ENCODE measurements at places on chromosomes 5 and 9. TPM values are rescaled to one million over a fixed set of nuclear protein-coding genes. Genes with fewer than 3 reads are reported as not detected.

DNA sequence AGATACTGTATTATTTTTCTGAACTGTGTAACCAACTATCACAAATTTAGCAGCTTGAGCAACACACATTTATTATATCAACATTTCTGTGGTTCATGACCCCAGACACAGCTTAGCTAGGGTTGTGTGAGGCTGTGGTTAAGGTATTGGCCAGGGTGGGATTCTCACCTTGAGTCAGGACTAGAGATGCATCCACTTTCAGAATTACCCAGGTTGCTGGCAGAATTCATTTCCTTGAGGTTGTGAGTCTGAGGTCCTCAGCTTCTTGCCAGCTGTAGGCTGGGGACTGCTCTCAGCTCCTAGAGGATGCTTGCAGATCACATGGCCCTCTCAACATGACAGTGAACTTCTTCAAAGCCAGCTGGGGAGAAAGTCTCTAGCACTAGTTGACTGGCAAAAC is 122.5 kb upstream of the RASGRF2 start:
- no peak overlapping the region for H3K27ac ChIP-seq
- no peak overlapping the region for H3K4me3 ChIP-seq
- no peaks in the 10 kb centered on the region for H3K36me3 ChIP-seq
- no peaks in the 10 kb centered on the region for H3K4me1 ChIP-seq
- no peaks in the 10 kb centered on the region for H3K27me3 ChIP-seq

DNA sequence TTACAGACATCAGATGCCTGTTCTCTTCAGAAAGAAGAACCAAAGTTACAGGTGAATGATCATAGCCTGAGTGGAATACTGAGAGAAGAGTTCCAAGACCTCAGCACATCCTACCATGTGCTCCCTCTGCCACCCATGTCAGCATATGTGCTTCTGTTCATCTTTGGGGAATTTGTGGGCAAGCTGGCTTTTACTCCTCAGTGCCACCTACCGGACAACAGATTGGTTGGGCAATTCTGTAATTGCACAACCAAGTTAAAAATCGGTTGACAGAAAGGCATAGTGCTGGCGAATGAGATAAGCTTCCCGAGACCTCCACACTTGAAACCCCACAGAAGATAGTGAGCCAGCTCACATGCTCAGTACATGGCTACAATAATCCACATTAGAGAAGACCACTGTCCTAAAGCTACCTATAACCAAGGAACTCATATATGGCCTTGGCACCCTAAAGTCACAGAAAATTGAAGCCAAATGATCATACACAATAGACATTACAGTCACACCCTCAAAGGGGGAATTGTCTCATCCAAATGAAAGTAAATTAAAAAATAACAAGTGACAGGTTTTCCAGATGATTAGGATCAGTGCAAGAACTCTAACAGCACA is 1238.0 kb upstream of the NUDT12 start:
- no peaks in the 10 kb centered on the region for H3K27me3 ChIP-seq
- H3K36me3 ChIP-seq: no peaks in the 10 kb centered on the region
- H3K27ac ChIP-seq: no peak overlapping the region
- H3K4me1 ChIP-seq: no peaks in the 10 kb centered on the region
- H3K4me3 ChIP-seq: no peak overlapping the region

- no peak overlapping the region for H3K4me3 ChIP-seq
- peaks cover 18% of the 10 kb centered on the region for H3K4me1 ChIP-seq
- H3K36me3 ChIP-seq: no peaks in the 10 kb centered on the region
- H3K27me3 ChIP-seq: no peaks in the 10 kb centered on the region
These were observed 70.4 kb upstream of the IFNE start for GRCh38 chr9:21552244-21553170.

DNA sequence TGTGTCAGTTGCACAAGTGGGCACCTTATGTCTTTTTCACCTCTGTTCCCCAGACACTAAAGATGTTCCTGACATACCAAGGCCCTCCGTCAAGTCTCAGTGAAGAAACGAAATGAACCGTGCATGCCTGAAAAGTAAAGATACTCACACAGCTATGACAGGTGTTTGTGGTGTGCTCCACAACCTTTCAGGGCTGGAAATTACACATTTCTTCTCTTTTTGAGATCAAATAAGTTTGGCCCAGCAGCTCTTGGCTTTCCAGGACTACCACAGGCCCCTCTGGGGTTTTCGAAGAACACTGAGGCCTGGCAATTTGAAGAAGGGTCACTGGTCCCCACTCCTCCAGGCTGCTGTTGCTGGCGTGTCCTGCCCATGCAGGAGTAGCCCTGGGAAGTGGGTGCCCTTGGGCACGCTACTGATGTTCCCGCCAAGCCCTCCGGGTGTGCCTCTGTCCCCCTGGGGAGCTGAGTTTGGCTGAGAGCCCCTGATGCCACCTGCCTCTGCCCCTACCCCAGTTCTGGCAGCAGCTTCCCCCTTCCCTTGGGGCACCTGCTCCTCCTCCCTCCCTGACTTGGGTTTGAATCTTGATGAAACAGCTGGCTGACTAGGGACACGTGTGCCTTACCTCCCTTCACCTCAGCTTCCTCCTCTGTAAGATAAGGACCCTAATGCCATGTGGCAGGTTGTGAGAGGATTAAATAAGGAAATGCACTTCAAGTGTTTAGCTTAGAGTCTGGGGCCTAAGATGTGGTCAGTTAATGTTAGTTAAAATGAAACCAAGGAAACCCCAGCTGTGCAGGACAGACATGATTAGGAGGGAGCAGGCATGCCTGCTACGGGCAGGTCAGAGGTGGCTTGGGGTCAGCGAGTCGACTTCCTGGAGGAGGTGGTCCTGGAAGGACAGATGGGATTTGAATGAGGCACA is 49.1 kb upstream of the GADD45G start:
- no peaks in the 10 kb centered on the region for H3K4me1 ChIP-seq
- no peak overlapping the region for H3K27ac ChIP-seq
- H3K36me3 ChIP-seq: no peaks in the 10 kb centered on the region
- H3K4me3 ChIP-seq: no peak overlapping the region

The CCDC152 gene
- total RNA-seq: not detected

DNA sequence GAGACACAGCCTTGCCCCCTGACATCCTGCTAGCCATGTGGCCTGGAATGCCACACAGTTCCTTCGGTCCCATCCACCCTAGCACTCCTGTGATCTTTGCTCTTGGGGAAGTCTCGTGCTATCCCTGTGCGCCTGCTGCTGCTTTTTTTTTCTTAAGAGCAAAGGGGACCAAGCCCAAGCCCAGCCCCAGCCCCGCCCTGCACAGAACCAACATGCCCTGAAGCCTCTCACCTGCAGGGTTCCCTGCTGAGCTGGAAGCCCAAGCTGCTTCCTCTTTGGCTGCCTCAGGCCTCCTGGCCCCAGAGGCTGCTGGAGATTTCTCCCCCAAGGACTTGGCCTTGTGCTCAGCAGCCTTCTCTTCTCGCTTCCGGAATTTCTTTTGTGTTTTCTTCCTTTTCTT is 1.8 kb downstream of the SURF6 start:
- no peak overlapping the region for H3K4me3 ChIP-seq
- peaks cover 31% of the 10 kb centered on the region for H3K4me1 ChIP-seq
- H3K36me3 ChIP-seq: no peaks in the 10 kb centered on the region
- H3K27ac ChIP-seq: no peak overlapping the region
- DNase-seq: no peak

DNA sequence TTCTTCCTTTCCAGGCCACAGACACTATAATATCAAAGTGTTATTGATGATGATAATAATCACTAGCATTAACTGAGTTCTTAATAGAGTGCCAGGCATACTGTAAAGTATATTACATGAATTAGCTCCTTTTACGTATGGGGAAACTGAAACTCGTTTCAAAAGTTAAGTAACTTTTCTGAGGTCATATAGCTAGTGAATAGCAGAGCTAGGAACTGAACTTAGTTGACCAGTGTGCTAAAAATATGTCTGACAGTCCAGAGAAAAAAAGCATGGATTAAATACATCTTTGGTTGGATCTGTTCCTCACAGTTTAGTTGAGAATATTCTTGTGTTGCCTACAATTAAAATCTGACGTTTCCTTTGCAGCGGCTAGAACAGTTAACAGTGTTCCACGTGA is 18.4 kb upstream of the CATSPER3 start:
- DNase-seq: no peak
- no peak overlapping the region for H3K27ac ChIP-seq
- H3K36me3 ChIP-seq: no peaks in the 10 kb centered on the region
- peaks cover 6% of the 10 kb centered on the region for H3K4me1 ChIP-seq
- no peak overlapping the region for H3K4me3 ChIP-seq
- H3K27me3 ChIP-seq: no peaks in the 10 kb centered on the region

DNA sequence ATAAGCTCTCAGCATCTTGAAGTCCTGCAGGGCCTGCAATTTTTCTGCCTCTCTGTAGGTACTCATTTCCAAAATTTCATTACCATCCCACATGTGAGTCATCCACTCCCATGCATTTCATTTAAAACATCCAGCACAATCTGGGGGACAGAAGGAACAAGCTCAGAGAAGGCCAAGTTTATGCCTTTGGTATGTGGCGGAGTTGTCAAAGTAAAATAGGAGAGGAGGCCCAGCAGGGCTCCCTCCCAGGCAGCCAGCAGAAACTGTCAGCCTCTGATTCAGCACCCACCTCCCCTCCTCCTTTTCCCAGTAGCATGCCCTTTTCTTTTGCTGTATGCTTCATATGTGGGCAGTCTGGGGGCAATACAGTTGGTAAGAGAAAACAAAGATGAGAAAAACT is 126.4 kb upstream of the ZNF366 start:
- peak overlapping the region; percentile 37 for H3K27ac ChIP-seq
- H3K27me3 ChIP-seq: no peaks in the 10 kb centered on the region
- no peaks in the 10 kb centered on the region for H3K36me3 ChIP-seq
- H3K4me1 ChIP-seq: peaks cover 6% of the 10 kb centered on the region
- no peak for DNase-seq

The HACD4 gene
- 3.2 TPM for total RNA-seq

The EQTN gene
- total RNA-seq: not detected

DNA sequence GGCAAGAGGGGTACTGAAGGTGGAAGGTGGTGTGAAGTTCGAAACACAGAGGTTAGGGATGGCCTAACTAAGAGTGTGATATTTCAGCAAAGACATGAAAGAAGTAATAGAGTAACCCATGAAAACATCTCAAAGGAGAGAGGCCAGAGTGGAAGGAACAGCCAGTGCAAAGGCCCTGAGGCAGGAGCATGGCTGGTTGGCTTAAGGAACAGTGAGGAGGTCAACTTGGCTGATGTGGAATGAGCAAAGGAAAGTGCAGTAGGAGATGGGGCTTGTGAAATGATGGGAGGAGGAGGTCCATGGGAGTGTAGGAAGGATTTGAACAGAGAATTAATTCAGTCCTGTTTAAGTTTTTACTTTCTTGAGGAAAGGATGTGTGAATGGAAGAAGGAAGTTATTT is 178.3 kb upstream of the ZNF608 start:
- H3K4me3 ChIP-seq: no peak overlapping the region
- no peak overlapping the region for H3K27ac ChIP-seq
- no peaks in the 10 kb centered on the region for H3K36me3 ChIP-seq
- no peaks in the 10 kb centered on the region for H3K27me3 ChIP-seq
- peaks cover 14% of the 10 kb centered on the region for H3K4me1 ChIP-seq
- no peak for DNase-seq

The SLC26A2 gene
- total RNA-seq: 13.3 TPM

The TXNDC8 gene
- not detected for total RNA-seq

DNA sequence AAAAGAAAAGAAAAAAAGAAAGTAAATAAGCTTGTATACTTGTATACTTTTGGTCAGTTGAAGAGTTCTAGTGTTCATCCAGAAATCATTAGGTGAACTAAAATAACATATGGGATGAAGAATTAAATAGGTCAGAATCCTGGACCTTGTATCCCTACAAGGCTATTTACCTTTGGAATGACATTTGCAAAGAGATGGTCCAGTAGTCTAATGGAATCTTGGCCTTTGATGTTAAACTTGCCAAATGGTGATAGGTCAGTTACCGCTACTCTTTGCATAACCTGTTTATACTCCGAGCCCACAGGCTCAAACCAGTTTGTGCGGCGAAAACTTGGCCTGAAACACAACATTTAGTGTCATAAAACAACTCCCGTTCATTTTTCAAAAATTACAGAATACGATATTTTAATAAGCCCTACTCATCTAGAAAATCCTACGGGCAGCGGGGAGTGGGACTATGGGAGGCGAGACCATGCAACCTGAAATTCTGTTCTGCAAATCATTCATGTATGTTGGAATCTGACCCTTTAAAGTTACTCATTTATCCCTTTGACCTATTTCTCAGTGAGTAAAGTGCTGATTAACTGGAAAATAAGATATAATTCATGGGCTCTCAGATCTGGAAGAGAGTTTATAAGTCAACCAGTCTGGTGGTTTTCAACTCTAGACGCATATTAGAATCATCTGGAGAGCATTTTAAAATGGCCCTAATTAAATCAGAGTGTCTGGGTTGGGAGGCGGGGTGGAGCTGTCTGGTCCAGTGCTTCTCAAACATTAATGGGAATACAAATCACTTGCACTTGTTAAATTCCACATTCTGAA is 38.6 kb downstream of the DMGDH start:
- no peak overlapping the region for H3K27ac ChIP-seq
- H3K27me3 ChIP-seq: no peaks in the 10 kb centered on the region
- no peaks in the 10 kb centered on the region for H3K4me1 ChIP-seq
- H3K4me3 ChIP-seq: no peak overlapping the region
- no peak for DNase-seq
- H3K36me3 ChIP-seq: no peaks in the 10 kb centered on the region

DNA sequence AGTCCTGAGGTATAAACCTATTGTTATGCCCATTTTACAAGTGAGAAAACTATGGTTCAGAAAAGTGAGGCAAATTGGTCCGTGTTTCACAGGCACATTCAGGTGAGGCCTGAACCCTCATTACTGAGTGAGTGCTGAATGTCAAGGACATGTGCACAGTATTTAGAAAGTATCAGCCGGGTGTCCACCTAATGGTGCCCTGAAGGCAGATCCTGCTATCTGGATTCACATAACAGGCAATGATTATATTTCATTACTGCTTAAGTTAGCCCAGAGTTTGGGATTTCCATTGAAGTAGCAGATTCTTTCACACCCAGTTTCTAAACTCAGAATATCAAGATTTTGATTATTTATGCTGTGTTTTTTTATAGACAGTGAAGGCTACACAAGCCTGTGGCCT is 142.7 kb downstream of the LHFPL2 start:
- H3K36me3 ChIP-seq: no peaks in the 10 kb centered on the region
- H3K4me3 ChIP-seq: no peak overlapping the region
- H3K27ac ChIP-seq: no peak overlapping the region
- DNase-seq: no peak
- H3K27me3 ChIP-seq: no peaks in the 10 kb centered on the region

- no peaks in the 10 kb centered on the region for H3K4me1 ChIP-seq
- DNase-seq: no peak
- H3K4me3 ChIP-seq: no peak overlapping the region
- H3K27ac ChIP-seq: no peak overlapping the region
- H3K36me3 ChIP-seq: no peaks in the 10 kb centered on the region
These were observed 398.9 kb upstream of the POU5F2 start for GRCh38 chr5:94140300-94140699.
